ENCODE measurements at places on chromosomes 16 and 17.

- H3K27me3 ChIP-seq, result no peaks in the 10 kb centered on the region
- peaks cover 4% of the 10 kb centered on the region for H3K36me3 ChIP-seq
- peak overlapping the region; percentile 24 for H3K27ac ChIP-seq
- peaks cover 6% of the 10 kb centered on the region for H3K4me1 ChIP-seq
- H3K4me3 ChIP-seq, result no peak overlapping the region
- no peak for DNase-seq
These were observed 19.6 kb downstream of the MVP start for GRCh38 chr16:29839822-29840221.

- H3K27me3 ChIP-seq, result no peaks in the 10 kb centered on the region
- peak overlapping the region; percentile 63 for H3K4me3 ChIP-seq
- H3K27ac ChIP-seq, result peak overlapping the region; percentile 94
- DNase-seq, result no peak
- H3K4me1 ChIP-seq, result peaks cover 60% of the 10 kb centered on the region
- no peaks in the 10 kb centered on the region for H3K36me3 ChIP-seq
These were observed 92.6 kb downstream of the KANSL1 start for GRCh38 chr17:46100590-46100989.

DNA sequence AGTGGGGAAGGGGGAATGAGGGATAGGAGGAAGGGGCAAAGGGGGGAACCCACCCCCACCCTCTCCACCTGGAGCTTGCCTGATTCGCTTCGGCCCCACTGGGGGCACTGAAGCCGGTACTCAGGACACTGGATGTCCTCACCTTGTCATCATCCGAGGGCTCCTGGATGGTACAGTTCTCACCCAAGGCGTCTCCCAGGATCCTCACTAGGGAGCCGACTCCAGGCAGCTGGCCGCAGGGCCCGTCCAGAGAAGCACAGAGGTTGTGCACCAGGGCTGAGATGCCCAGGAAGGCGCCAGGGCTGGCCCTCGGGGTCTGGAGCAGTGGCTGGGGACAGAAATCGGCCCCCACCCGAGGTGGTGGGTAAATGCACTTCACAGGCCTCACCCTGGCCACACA lies 92.3 kb downstream of the LITAF start:
- peaks cover 11% of the 10 kb centered on the region for H3K4me1 ChIP-seq
- no peak for DNase-seq
- H3K27me3 ChIP-seq, result no peaks in the 10 kb centered on the region
- H3K36me3 ChIP-seq, result no peaks in the 10 kb centered on the region
- no peak overlapping the region for H3K27ac ChIP-seq

GRCh38 chr16:72898216-72898825 lies 149.6 kb downstream of the ZFHX3 start:
- H3K36me3 ChIP-seq, result no peaks in the 10 kb centered on the region
- no peak for DNase-seq
- H3K27ac ChIP-seq, result no peak overlapping the region
- H3K27me3 ChIP-seq, result peaks cover 4% of the 10 kb centered on the region
- no peak overlapping the region for H3K4me3 ChIP-seq

GRCh38 chr16:67967958-67968399 lies 458 bp downstream of the SLC12A4 start:
- peaks cover 18% of the 10 kb centered on the region for H3K4me1 ChIP-seq
- H3K27ac ChIP-seq, result peak overlapping the region; percentile 92
- H3K36me3 ChIP-seq, result no peaks in the 10 kb centered on the region
- H3K4me3 ChIP-seq, result peak overlapping the region; percentile 98
- DNase-seq, result peak; percentile 18
- no peaks in the 10 kb centered on the region for H3K27me3 ChIP-seq

GRCh38 chr16:68785715-68786114 lies 48.6 kb downstream of the CDH1 start:
- peaks cover 2% of the 10 kb centered on the region for H3K36me3 ChIP-seq
- H3K4me1 ChIP-seq, result peaks cover 3% of the 10 kb centered on the region
- H3K27ac ChIP-seq, result no peak overlapping the region
- peaks cover 5% of the 10 kb centered on the region for H3K27me3 ChIP-seq
- H3K4me3 ChIP-seq, result no peak overlapping the region

Measured in T-helper 17 cell (primary cell).